ENCODE measurements at places on chromosomes 12 and 14.

GRCh38 chr14:20618271-20618749 lies 23.2 kb downstream of the OR6S1 start:
- DNase-seq: no peak

- DNase-seq: no peak
Measured at GRCh38 chr12:67662910-67663538, 14.5 kb downstream of the DYRK2 start.

DNA sequence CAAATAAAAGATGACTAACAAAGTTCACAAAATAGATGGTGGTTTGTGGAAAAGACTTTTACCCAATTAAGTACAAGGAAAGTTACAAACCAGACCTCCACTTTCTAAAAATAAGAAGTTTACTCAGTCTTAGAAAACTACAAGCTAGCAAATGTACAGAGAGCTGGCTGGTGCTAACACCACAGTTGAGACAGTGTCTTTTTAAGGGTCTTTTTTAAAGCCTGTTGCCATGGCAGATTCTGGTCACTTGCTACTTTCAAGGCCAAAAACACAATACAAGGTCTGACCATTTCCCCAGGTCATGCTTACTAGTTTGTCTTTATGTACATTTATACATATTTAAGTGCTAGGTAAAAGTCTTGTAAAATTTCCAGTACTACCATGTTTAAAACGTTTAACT lies 2.4 kb downstream of the BTG1 start:
- no peak for DNase-seq

DNA sequence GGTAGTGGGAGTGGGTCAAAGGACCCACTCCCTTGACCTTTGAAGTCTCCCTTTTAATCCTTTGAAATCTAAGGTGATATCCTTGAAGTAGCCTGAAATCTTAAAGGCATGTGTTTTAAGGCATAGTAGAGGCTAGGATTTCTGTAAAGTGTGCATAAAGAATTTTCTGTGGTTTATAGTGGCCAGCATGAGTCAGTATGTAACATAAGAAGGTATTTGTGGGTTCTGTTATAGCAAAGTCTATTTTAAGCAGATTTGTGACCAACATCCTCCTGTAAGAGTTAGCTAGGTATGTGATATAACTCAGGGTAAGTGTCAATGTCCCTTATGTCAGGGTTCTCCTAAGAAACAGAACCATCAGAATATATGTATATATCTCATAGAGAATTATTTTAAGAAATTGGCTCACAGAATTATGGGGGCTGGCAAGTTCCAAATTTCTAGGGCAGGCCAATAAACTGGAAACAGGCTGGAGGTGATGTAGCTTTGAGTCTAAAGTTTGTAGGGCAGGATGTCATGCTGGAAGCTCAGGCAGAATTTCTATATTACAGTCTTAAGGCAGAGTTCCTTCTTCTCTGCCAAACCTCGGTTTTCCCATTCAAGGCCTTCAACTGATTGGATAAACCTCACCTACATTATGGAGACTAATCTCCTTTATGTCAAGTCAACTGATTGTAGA lies 18.7 kb upstream of the EPYC start:
- no peak for DNase-seq

DNA sequence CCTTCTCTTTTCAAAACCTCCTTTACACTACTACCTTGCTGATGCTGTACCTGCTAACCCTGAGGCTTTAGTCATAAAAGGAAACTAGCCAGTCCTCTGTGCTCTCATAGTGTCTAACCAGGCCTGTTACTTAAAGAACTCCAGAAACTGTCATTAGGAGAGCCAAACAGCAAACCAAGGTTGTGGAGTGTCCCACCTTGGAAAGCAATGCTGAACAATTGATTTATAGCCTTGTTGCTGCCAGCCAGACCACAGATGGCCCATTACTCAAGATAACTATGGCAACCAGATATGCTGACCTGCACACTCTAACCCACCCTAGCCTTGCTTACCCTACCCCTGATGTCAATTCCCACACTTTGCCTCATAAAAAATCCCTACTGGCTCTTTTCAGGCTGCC lies 26.5 kb upstream of the BCAT1 start:
- DNase-seq: no peak

DNA sequence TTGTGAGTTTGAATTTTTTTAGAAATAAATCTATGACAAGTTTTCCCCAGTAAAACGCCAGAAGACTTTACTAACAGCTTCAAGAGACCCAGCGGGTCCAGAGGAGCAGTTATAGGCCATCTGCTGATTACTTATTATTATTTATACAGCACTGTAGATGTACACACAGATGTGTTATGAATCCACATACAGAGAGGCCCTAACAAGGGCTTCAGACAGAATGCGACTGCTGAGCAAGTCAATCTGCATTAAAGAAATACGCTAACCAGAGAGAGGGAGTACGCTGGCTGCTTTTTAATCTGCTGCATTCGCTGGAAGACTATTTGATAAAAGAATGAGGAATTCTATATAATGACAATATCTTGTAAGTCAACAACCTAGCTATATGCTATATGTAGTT lies 32.5 kb downstream of the ATF7 start:
- DNase-seq: no peak

- no peak for DNase-seq
Measured at GRCh38 chr12:57584690-57585089, 6.3 kb upstream of the PIP4K2C start.

- no peak for DNase-seq
Measured at GRCh38 chr12:96157427-96157826, 36.7 kb upstream of the ELK3 start.

GRCh38 chr14:24417832-24418491 lies 11.5 kb downstream of the CBLN3 start:
- no peak for DNase-seq

- no peak for DNase-seq
Measured at GRCh38 chr12:24415934-24416333, 466.5 kb upstream of the SOX5 start.

GRCh38 chr14:96264853-96265252 lies 8.8 kb downstream of the BDKRB1 start:
- no peak for DNase-seq

GRCh38 chr12:130308393-130308792 lies 29.3 kb upstream of the PIWIL1 start:
- no peak for DNase-seq

DNA sequence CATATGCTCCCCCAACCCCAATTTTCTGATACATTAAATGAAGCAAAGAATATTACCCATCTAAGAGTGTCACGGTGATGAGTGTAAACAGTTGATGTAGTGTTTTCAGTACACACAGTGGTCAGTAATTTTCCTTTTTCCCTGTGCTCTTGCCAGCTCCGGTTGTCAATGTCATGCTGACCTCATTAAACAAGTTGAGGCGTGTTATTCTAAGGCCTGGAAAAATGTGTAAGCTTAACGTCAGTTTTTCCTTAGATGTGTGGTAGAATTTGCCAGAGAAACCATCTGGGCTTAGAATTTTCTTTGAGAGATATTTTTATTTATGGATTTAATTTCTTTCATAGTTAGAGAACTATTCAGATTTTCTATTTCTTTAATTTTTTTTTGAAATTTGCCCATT lies 11.7 kb upstream of the SERPINA6 start:
- no peak for DNase-seq

DNA sequence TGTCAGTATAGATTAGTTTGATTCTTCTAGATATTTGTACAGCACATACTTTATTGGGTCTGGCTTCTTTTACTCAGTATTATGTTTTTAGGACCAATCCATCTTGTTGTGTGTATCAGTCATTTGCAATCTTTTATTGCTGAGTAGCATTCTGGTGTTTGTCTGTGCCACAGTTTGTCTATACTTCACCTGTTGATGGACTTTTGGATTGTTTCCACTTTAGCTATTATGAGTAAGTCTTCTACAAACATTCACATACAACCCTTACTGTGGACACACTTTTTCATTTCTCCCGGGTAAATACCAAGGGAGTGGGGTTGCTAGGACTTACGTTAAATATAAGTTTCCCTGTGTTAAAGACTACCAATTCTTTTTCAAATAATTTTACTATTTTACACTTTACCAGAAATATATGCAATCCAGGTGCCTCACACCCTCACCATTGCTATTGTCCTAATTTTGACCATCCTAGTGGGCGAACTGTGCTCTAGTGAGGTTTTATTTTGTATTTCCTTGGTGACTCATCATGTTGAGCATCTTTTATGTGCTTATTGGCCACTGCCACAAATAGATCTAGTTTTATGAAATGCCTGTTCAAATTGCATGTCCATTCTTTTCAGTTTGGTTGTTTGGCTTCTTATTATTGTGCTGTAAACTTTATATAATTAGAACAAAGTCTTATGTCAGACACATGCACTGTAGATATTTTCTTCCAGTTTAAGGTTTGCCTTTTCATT lies 304.7 kb upstream of the TMTC1 start:
- no peak for DNase-seq

DNA sequence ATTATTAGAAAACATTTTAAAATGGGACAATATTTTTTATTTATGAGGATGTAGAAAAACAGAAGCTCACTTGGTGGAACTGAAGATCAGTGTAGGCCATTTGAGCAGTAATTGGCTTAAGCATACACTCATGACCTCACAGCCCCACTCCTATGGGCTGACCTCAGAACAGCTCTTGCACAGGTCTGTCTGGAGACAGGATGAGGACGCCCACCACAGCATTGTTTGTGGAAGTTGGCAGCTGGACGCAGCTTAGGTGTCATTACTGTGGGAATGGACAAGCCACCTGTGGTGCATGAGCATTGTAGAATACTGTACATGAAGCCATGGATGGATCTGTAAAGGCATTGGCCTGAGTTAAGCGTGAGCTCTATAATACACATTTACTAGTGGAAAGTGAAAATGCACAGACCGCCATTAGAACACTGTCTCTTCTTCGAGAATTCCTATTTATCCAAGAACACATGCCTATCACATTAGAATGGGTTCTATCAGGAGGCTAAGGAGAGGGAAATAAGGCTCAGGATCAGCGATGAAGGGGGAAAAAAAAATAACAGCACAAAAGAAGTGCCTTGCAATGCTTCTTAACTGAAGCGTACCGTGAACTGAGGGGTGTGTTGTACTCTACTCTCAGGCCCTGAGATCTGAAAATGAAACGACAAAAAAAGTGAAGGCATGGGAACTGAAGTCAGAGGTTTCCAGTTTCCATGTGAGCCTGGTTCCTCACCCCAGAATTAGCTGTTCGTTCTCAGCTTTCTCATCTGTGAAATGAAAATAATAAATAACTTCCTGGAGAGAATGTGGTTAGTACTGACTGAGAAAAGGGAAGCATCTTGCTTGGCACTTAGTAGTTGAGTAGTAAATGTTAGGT lies 33.6 kb downstream of the KCNA1 start:
- no peak for DNase-seq

DNA sequence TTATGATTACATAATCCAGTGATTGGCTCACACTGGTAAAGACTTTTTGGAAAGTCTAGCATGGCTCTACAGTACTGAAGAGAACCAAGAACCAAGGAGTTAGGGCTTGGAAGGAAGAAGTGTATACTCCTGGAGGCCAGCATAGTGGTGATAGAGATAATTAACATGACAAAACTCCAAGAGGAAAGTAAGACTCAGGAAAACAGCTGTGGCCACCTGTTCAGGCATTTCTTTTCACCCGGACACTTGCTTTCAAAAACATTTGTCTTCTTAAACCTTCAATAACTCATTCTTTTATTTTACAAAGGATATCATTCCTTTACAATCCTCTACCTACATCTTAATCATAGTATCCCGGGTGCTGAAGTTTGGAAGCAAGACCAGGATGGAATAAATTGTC lies 50.9 kb downstream of the KLHL28 start:
- no peak for DNase-seq

GRCh38 chr12:47744005-47744651 lies 14.6 kb downstream of the RAPGEF3 start:
- DNase-seq: no peak
